ENCODE measurements at places on chromosomes 1 and 21.

GRCh38 chr1:162151900-162152829, 82.7 kb downstream of the NOS1AP start:
- DNase-seq = no peak

DNA sequence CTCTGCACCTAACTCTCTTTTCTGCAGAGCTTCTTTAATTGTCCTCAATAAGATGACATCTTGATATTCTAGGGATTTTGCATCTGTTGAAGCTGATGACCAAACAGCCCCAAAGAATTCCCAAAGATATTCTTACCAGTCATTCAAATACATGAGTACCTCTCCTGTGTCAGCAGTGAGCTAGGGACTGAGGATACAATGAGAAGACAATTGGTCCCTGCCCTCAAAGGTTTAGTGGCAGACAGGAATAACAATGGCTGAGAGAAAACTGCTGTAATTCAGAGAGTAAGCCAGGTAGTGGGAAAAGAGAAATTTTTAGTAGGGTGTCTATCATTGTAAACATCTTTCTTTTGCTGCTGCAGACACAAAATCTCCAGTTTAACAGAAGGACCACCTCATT, 5.9 kb downstream of the MCOLN3 start:
- DNase-seq = no peak

DNA sequence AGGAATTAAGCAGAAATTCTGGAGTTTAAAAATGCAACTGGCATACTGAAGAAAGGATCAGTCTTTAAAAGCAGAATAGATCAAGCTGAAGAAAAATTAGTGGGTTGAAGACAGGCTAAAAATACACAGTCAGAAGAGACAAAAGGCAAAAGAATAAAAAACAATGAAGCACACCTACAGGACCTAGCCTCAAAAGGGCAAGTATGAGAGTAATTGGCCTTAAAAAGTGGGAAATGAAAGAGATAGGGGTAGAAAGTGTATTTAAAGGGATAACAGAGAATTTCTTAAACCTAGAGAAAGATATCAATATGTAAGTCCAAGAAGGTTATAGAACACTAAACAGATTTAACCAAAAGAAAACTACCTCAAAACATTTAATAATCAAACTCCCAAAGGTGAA, 152.4 kb downstream of the GPATCH2 start:
- DNase-seq = no peak

DNA sequence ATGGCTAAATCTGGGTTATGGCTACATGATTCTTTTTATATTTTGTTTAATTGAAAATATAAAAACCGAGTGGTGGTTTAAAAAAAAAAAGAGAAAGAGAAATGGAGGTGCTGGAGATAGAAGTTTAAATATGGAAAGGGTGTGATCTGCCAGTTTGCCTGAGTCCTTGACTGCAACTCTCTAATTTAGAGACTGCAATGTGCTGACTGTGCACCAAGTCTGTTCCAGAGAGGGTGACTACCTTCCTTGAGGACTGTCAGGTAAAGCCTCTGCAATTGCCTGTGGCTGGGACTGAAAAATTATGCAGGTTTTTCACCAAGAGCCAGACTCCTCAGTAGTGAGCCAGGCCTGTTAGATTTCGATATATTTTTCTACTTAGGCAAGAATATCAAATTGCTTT, 1326.3 kb downstream of the BRINP3 start:
- DNase-seq = no peak

GRCh38 chr1:76763738-76764137, 103.5 kb upstream of the ST6GALNAC5 start:
- DNase-seq = no peak

DNA sequence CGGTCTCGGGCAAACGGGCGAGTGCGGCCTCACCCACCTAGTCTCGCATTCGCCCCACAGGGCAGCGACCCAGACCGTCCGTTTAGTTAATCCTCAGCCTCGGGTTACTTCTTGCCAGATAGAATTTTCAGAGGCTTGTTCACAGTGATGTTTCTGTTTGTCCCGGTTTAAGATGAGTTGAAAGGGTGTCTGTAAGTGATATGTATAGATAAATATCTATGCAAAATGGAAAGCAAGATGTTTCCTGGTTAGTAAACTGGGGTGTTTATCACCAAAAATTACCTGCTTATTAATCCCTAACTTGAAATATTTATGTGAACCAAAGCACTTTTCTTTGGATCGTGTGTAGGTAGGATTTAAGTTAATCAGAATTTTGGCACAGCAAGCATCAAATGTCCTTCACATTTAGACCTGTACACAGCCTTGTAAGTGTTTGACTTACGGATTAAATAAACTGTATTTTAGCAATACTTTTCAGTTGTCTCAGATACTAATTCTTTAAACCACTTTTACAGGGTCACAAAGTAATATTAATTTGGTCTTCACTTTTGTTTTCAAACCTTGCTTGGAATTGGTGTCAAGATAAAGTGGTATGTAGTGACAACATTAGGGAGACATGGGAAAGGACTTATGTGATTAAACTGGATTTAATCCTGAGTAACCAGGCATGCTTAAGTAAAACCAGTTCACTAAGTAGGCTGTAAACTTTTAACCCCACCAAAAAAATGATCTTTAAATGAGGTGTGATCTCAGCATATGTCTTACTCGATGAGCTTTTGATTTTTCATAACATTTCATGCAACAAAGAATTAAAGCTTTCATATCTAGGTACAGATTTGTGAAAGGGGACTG, 914 bp downstream of the ZNF326 start:
- DNase-seq = no peak

DNA sequence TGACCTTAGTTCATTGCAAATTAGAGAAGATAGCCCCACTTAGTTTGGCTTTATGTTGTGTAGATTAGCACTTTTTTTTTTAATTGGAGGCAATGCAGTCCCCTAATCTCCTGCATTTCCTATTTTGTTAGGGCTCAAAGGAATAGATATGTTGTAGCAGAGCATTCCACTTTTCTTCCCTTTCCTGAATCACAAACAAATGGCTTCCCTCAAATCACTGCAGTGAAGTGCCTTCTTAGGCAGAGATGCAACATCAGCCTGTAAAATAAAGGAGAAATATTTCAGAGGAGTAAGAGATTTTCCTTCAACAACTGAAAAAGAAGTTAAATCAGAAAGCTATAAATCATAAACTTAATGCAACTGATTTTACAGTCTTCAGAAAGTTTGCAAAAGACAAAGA, 271.8 kb upstream of the C1orf105 start:
- DNase-seq = no peak

GRCh38 chr1:67105508-67105907, 29.3 kb downstream of the C1orf141 start:
- DNase-seq = no peak

DNA sequence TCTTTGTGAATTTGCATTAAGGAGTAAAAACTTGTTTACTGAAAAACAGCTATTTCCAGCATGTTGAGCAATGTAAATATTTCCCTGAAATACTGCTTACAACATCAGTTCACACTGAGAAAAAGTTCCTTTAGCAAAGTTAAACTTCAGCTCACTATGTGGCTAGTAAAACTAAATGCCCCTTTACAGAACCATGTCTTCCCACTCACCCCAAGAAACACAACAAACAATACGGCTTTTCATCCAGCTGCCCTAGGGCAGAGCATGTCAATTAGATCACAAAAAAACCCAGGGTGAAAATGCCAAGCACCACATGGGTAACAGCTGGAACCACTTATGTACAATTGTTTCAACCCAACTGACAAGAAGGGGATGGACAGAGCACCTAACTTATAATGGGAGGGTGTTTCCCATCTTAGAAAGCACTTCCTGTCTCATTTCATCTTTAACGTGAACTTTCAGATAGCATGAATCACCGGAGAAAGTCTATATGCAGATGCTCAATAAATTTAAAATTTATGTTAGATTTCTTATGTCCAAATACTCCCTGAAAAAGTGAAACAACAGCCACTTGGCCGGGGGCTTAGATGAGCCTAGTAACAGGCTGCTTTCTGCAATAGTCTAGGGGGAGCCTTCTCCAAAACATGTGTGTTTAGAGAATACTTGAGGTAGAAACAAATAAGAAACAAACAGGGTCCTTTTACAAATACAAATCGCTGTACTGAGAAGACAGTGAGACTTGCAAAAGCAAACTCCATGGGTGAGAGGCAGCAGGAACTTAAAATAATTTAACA, 6.6 kb downstream of the NID1 start:
- no peak for DNase-seq

DNA sequence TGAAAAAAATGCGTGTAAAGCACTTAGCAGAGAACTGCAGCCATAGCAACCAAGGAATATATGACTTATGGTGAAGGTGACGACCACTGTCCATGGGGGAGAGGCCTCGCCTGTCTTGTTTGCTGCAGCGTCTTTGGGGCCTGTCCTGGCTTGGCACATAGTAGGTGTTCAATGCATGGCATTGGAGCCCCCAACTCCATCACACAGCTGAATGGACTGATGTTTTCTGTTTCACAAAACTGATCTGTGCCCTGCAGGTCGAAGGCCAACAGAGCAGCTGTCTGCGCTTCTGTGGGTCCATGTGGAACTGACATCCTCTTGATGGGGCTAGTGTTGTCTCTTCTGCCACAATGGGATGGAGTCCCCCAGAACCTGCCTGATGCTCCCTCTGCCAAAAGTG, 296.0 kb downstream of the PTPRU start:
- DNase-seq = no peak

DNA sequence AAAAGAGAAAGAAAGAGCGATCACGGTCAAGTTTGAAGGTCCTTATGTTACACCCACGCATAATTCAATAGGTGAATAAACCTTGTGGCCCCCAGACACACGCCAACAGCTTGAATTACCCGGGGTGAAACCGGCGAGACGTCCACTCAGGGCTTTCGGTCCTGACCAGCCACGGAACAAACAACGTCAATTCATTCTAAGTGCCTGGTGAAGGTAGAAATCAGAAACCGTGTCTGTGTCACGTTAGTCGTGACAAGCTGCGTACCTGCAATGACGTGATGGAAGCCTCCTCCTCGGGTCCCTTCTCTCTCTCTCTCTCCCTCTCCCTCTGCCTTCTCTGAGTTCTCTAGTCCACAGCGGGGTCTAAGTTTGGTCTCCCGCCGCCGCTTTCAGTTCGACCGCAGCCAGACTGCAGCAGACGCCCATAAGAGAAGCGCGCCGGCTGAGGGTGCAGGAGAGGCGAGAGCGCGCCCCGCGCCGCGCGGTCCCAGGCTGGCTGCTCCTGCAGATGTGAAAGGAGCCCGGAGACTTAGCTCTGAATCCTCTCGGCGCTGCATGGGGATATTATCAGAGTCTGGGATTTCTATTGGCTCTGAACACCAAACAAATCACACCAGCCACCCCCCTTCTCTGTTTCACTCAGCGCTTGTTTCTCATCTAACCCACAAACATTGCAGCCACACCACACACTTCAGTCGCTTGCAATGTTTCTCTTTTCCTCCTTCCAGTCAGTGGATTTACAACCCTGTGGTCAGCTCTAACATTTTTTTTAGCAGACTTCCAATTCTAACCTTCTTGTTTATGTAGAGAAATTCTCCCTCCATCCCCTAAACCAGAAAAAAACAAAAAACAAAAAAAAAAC, at the start of gene GREM2:
Gene GREM2 (minus strand): TSS at position 537 of the 862 bp plus-strand sequence. CDS start 118,680 bp downstream, outside the sequence.
- DNase-seq = no peak

- no peak for DNase-seq
Measured at GRCh38 chr21:28875078-28875477, 117.6 kb downstream of the LTN1 start.

GRCh38 chr1:85467929-85468540, 3.1 kb upstream of the DDAH1 start:
- no peak for DNase-seq

- DNase-seq = no peak
Measured at GRCh38 chr1:29579821-29580425, 343.6 kb downstream of the PTPRU start.

DNA sequence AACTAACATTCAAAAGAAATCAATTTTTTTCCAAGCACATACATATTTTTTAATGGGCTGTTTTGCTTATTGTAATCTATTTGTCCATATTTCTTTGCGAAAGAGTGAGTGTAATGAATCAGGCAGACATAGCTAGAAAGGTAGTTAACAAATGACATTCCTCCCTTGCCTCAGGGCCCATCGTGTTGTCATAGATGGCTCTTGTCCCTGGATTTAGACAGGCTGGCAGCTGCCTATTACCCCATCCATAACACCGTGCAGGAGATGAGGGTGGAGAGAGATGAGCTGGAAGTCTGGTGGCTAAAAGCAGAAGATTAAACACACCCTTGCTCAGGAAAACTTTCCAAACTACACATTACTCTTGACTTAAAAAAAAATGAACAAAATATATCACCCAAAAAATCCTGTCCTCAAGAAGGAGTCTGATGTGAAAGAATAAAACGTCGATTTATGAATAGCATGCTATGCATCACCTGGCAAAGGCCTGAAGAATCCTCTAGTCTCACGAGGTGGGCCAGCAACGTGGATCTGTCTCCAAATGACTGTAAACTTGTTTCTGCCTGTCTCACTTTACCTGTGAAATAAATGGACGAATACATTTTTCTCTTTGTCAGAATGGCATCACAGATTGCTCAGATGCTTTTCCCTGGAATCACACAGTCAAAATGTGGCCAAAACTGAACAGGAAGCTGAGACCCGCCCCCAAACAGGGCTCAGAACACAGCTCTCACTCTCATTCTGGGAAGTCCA, 55.7 kb downstream of the C21orf91 start:
- DNase-seq = no peak

- no peak for DNase-seq
Measured at GRCh38 chr1:95086949-95087533, 14.3 kb upstream of the ALG14 start.

- DNase-seq = no peak
Measured at GRCh38 chr1:206449565-206449964, 20.7 kb upstream of the IKBKE start.

DNA sequence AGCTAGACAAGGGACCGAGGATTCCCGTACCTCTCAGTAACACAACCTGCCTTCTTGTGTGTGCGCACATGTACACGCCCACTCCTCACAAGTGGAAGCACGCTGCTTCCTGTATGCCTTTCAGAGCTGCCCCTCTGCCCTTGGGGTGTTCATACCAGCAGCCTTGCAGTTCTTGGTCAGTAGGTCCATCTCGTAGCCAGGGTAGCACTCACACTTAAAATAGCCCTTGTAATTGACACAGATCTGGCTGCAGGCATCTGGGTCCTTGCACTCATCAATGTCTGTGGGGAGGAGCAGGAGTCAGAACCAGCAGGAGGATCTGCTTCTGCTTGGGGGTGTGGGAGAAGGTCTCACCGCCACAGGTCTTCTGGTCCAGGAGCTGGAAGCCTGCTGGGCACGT, 32.6 kb upstream of the MAGOH start:
- no peak for DNase-seq

DNA sequence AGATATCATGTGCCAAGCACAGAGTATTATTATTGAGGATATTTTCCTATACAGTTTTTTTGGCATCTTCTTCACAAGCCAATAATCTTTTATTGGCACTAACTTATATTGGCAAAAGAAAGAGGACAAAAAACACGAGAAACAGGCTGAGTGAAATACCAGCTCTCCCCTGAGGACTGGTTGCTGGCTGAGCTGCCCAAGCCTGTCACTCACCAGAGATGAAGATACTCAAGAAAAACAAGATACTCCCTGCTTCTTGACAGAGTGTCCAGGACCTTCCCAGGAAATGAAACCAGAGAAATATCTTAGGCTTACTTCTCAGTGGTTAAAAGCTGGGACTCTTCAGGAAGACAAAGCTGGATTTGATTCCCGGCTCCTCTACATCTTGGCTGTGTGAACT, 35.9 kb upstream of the ATP1B1 start:
- DNase-seq = no peak

Data from stimulated activated CD8-positive, alpha-beta memory T cell treated with anti-CD3 and anti-CD28 coated beads, Interleukin-4, amount 100 ng/mL, for 4 hours (primary cell).